ENCODE measurements at places on chromosomes 4 and X.

DNA sequence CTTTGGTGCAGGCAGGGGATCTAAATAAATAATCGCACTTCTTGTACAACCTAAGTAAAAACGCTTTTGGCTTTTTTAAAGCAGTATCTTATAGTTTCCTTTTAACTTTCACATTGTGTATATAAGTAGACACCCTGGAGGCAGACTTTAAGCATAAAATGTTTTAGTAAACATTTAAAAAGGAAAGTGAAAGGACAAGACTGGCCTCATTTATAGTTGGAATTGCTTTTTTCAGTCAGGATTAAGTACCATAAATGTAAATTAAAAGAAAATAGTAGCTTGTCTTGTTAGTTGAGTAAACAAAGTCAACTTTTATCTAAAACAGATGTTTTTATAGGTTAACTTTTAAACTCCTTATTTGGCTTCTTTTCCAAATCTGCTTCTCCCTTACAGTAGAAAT lies 39.7 kb downstream of the PTPN13 start:
- DNase-seq, result no peak

DNA sequence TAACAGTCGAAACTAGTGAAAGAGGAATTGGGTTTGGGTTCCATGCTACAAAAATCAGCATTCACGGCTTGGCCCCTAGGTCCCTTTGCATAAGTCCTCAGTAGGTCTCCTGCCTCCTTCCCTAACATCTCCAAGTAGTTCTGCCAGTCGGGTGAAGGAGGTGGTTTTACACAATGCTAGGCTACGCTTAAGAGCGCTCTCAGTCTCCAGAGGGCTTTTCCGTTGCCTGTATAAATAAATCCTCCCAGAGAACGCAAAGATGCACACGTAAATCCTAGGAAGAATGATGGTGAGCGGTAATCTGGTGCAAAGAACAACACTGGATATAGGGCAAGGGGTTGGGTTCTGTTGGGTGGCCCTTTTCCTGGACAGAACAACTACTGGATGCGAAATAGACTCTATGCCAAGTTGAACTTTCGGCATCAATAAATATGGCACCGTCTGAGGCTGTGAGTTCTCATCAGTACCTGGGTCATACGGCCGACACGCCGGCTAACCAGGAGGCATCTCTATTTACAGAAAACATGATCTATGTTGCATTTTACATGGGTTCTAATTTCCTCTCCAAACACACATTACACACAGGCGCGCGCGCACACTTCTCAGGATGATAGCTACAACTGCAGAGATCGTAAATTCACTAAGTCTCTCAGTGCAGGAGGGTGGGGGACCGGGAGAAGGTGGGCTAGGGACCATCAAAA lies 1.3 kb downstream of the CAMK2D start:
- no peak for DNase-seq

DNA sequence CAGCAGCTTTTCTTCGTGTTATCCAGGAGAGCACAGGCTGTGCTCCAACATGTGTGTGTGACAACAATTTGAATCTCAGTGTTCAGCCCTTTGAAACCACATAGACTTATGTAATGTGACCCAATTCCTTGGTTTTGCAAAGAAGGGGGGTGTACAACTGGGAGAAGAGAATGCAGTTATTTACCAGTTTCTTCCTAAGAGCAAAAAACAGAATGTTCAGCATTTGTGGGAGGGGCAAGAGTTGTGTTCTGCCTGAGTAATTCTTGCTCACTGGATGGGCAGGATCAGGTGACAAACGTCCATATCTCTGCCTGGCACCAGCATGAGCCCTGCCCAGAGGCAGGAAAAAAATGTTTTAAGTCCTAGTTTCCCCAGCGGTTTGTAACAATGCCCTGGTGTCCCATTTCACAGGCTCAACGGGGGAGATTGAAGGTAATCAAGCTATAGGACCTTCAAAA lies 72.0 kb downstream of the PRPS1 start:
- DNase-seq, result no peak

DNA sequence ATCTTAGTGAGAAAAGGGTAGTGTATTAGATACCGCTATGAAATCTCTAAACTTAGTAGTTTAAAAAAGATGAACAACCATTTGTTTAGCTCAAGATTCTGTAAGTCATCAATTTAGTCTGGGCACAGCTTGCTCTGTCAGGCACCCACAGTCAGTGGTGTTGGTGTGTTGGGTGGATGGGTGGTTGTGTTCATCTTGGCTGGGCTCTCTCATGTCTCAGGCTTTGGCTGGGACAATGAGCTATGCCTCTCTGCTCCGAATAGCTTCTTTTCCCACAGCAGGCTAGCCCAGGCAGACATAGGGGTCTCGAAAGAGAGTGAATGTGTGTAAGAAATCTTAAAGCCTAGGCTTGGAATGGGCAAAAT lies 127.0 kb upstream of the GATB start:
- no peak for DNase-seq

DNA sequence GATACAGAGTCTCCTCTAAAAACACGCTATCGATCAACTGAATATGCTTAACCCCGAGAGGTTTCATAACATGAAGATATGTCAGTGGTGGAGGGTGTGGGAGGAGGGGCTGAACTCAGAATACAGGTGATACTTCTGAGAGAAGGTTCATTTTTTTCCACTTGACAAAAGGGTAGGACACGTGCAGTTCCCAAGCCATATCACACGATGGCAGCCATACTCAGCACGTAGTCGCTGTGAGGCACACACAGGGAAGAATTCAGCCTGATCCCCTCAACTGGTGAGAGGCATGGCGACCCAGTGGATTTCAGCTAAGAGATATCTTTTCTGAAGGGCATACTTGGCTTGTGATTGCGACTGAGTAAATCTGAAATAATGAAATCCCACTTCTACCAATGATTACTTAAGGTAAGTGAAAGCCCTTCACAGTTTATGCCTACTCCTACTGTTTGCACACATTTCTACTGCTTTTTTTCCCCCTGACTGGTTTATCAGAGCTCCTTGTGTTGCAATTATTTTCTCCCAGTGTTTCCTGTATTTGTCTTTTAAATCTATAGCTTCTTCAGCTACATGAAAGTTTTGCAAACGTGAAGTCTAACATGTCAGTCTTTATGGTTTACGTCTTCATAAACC lies 133.1 kb downstream of the CORIN start:
- DNase-seq, result no peak

DNA sequence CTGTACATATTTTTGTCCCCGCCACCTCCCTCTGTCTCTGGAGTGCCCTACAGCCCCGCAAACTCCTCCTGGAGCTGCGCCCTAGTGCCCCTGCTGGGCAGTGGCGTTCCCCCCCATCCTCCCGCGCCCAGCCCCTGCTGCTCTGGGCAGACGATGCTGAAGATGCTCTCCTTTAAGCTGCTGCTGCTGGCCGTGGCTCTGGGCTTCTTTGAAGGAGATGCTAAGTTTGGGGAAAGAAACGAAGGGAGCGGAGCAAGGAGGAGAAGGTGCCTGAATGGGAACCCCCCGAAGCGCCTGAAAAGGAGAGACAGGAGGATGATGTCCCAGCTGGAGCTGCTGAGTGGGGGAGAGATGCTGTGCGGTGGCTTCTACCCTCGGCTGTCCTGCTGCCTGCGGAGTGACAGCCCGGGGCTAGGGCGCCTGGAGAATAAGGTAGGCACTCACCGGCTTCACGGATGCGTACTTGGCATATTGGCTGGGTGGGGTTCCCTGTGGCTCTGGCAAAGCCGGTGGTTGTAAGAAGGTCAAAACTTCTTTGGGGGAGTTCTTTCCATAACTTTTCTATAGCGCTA lies 653 bp downstream of the HHIP start:
- no peak for DNase-seq

GRCh38 chrX:136115904-136116297 lies 31.4 kb upstream of the FHL1 start:
- DNase-seq, result no peak

DNA sequence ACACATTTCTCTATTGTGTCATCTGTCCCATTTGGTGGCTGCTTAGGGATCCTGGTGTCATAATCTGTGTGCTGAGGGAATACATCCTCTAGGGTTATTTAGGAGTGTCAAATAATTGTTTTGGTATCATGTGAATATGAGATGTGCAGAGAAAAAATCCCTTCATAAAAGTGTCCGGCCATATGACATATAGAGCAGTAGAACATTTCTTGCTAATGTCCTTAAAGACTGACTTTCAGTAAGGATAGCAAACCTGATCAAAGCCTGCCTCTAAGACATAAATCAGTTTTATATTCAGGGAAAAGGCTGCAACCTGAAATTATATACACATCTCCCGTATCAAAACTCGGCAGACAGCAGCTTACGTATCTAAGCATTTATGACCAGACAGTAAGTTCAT lies 211.6 kb downstream of the ADAM29 start:
- DNase-seq, result no peak

DNA sequence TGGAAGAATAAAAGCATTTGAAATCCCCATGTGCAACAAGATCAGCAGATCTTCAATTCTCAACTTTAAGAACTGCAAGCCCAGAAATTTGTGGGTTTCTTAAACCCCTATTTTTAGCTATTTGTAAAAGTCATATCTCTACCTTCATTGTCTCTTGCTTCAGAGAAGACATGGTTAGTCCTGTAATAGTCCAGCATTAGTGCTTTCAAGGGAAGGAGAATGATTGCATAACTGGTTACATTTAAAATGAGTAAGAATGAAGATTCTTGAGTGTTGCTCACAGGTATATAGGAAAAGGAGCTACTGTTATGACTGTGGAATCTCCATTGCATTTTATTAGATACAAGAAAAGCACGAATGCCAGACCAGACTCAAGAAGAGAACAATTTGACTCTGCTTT lies 84.0 kb downstream of the CCSER1 start:
- DNase-seq, result no peak

GRCh38 chr4:3747581-3747904 lies 18.6 kb upstream of the ADRA2C start:
- no peak for DNase-seq

DNA sequence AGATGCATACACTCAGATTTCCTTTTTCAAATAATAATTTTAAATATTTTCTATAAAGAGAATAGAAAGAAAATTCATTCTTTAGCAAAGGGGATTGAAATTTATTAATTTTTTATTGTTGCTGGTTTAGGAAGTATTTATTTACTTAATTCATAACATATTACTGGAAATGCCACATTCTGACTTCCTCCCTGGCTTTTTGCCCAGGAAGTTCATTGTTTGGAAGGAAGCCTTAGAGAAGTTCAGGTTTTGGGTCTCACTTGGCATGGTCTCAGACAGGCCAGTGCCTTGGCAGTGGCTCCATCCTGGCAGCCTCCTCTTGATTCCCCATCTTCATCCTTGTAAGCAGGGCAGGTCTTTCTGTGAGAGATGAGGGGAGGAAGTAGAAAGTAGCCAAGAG lies 50.5 kb downstream of the IL15 start:
- DNase-seq, result no peak

DNA sequence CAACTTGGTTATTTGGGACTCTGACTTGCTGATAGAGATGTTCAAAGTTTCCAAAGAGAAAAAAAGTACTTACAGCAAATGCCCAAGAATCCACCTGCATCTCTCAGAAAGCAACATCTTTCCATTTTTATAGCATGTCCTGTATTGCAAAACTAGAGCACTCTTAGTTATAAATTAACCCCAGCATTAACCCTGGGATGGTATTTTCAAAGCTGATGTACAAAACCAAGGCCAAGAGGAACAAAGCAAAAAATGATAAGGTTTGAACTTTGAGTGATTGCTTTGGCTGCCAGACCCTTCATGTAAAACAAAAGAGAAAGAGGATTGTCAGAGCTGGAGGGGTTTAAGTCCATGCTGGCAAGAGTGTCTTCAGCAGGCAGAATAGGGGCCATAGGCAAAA lies at the start of gene SERPINA7:
Gene SERPINA7, minus strand, starts transcription at position 103 of the 400 bp plus-strand sequence. CDS start 1,669 bp downstream, outside the sequence.
- no peak for DNase-seq

DNA sequence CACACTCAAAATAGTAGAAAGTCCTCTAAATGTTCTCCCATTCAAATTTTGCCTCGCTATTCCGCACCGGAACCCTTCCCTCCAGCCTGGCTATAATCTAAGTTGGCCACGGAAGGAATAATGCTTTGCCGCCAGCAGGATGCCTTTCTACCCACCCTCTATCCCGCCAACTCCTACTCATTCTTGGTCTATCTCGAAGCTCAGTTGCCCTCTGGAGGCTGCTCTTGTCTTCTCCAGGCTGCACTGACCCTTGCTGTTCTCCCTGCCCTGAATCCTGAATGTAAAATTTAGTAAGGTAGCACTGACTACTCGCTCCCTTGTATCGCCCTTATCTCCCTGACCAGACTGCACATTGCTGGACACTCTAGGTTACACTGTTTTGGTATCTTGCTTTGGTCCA lies 212.4 kb downstream of the MGST2 start:
- no peak for DNase-seq

GRCh38 chr4:85910985-85911384 lies 436.0 kb downstream of the ARHGAP24 start:
- DNase-seq, result no peak

GRCh38 chr4:182231496-182231895 lies 11.7 kb upstream of the TENM3 start:
- no peak for DNase-seq

- DNase-seq, result no peak
Observed at GRCh38 chr4:39406763-39407583, at the start of gene KLB. TSS of gene KLB (plus strand) at chr4:39406930. CDS start at chr4:39406950, 20 bp downstream.
